Right lobe of liver (tissue), 6 donors: ENCODE measurements at places on chromosomes 13 and 19. TPM values are rescaled to one million over a fixed set of nuclear protein-coding genes. Genes with fewer than 3 reads are reported as not detected.

The SPACA4 gene
- not detected for total RNA-seq

- no peak for DNase-seq
These were observed 70.4 kb downstream of the TSHZ3 start for GRCh38 chr19:31278555-31279435.

DNA sequence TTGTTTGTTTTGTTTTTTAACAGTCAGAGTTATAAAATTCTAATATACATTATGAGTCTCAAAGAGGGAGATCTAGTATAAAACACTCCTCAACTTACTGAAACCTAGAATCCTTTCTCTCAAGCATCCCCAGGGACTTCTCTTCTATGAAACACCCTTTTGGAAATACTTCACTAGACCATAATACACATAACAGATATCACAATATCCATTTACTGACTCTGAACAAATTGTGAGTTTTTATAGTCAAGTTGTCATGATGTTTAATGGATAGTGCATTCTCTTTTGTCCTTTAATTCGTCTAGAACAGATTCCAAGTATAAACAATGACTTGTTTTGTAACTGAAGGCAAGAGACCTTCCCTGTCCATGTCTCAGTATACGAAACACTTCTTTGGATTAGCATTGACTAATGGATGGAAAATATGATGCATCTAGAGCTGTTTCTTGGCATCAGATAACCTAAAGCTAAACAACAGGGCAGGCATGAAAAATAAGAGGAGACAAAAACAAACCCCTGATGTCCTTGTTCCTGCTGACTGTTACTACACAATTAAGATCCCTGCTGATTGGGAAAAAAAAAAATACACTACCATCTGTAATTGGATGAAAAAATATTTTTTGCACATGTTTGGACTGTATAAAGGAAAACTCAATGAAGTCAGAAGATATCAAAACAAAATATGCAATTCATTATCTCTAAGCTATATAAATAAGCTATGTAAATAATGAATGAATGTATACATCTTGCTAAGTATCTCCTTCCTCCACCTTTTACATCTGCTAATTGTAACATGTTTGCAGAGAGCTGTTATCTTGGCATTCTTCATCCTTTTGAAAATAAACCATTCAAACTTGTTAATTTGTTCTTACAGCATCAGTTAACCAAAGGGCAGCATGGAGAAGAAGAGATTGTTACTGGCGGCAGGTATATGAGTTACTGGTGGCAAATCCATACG, 214.2 kb downstream of the LACC1 start:
- DNase-seq: no peak

GRCh38 chr13:27024074-27024461, 147.5 kb downstream of the USP12 start:
- DNase-seq: no peak

DNA sequence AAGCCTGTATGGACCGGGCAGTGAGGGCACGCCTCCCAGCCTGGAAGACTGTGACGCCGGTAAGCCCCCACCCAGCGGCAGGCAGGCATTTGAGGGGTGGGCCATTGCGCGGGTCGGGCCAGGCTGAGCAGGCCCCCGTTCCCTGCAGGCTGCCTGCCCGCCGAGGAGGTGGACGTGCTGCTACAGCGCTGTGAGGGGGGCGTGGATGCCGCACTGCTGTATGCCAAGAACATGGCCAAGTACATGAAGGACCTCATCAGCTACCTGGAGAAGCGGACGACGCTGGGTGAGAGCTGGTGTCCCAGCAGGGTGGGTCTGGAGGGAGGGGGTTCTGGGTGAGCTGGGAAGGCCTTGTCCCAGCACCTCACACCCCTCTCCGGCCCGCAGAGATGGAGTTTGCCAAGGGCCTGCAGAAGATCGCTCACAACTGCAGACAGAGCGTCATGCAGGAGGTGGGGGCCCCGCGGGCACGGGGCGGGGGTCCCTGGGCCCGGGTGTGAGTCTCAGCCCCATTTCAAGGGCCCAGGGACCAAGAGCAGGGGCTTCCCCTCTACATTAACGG, 7.1 kb downstream of the ARHGAP45 start:
- DNase-seq: no peak
